ENCODE measurements at places on chromosomes 6 and 20. TPM values are rescaled to one million over a fixed set of nuclear protein-coding genes. Genes with fewer than 3 reads are reported as not detected.

DNA sequence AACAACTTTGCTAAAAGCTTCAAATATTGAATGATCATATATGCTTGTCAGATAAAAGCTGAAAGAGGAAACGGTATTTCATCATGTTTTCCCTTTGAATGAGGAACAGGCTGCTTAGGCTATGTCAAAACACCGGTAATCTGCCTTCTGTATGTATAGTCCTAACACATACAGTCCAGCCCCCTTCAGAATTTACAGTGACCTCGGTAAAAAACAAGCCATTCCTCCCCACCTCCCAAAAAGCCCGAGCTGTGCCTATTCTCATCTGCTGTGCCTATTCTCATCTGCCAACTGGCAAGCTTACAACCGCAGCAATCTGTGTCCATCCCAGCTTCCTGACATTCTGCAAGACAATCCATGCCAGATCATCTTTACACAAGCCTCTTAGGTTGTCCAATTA lies 26.8 kb upstream of the UBE2J1 start:
- DNase-seq, result no peak

The BANF2 gene
- total RNA-seq, result not detected

GRCh38 chr20:56626367-56627121 lies 2.6 kb upstream of the TFAP2C start:
- DNase-seq, result no peak

DNA sequence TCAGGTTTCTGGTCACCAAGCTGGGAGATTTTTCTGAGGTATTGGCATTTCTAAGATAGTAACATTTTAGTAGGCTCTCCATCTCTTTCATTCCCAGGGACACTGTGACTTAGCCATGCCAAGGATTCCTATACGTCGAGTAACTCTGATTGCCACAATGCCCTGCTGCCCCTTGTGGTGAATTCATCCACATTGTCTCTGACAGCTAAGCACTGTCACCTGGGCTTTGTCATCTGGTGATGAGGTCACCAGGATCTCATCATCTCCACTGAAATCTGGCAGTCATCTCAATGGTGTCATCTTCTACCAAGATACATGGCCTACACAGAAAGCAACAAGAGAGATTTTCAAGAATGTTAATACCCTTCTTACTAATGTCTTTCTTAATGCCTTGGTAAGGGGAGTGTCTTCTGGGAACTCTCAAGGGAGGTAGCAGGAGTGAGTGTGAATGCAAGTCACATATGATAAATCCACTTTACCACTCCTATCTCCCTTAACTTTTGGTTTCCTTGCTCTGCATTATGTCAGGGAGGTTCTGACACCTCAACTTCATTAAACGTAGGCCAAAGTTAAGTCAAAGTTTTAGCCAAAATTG lies 246.7 kb downstream of the CD109 start:
- no peak for DNase-seq

GRCh38 chr6:109506841-109507240 lies 23.8 kb upstream of the ZBTB24 start:
- no peak for DNase-seq

DNA sequence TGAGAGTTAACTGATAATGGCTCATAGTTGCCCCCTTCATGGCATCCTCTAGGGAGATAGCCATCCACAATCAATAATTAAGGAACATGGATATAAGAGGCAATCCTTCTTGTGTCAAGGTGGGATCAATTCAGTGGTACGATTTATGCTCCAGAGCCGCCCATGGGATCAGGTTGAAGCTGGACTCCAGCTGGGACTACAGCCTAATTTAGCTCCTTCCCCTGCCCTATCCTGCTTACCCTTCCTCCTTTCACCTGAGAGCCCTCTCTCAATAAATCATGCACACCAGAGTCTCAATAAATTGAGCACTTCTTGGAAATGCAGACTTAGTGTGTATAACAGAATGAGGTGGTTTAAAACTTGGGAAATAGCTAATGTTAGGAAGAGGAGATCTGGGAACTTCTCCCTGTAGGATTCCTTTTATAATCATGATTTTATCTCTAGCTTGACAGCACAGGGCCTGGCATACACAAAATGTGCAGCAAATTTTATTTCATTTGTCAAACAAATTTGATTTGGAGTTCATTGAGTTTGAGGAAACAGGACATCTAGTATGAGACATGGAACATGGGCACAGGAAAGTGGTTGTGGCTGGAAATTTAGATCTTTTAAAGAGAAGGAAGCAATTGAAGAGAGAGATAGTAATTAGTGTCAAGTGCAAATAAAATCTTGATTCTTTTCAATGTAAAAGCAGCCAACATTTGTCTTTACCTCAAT lies 28.6 kb upstream of the OGFRL1 start:
- no peak for DNase-seq

DNA sequence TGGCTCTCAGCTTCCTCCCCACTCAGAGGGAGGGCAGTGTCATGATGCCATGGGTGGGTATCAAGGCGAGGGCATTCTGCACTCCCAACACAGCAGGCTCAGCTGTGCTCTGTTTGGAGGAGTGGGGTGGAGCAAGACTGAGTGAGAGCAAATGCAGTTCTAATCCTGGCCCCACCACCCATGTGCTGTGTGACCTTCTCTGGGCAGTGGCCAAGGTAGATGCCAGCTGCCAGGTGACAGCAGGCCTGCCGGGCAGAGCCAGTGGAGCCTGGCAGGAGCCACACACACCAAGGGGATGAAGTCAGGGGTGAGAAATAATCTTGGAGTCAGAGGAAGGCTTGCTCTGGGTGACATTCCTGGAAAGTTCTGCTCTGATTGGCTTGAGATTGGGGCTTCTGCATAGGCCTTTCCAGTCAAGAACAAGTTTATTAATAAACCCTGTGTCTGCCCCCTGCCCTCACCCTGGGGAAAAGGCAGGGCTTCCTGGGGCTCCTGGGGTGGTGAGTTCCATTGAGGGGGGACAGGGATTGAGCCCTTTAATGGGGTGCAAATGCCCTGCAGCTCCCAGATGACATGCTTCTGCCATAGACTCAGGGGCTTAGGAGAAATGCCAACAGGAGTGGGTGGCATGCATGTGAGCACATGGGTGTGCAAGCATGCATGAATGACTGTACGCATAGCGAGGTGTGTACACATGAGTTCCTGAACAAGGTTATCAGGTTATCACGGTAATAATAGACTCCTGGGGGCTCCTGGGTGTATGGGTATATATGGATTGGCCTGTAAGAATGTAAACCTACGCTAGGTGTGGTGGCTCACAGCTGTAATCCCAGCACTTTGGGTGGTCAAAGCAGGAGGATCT lies 134.2 kb downstream of the MRPL14 start:
- DNase-seq, result no peak

- DNase-seq, result no peak
Measured at GRCh38 chr20:14918976-14919375, 581.6 kb upstream of the FLRT3 start.

DNA sequence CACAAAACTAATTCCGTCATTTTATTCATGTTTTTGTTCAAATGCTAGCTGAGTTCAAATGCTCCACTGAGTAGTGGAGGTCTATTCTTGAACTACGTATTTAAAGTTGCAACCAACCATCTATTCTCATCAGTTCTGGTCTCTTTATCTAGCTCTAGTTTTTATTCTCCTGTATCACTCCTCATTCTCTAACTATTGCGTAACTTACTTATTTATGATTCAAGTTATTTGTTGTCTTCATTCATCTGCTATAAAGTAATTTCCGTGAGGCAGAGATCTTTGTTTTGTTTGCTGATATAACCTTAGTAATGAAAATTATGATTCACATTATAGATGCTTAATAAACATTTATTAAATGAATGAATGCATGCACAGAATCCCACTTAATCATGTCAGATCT lies 221.6 kb upstream of the ASCC3 start:
- no peak for DNase-seq

DNA sequence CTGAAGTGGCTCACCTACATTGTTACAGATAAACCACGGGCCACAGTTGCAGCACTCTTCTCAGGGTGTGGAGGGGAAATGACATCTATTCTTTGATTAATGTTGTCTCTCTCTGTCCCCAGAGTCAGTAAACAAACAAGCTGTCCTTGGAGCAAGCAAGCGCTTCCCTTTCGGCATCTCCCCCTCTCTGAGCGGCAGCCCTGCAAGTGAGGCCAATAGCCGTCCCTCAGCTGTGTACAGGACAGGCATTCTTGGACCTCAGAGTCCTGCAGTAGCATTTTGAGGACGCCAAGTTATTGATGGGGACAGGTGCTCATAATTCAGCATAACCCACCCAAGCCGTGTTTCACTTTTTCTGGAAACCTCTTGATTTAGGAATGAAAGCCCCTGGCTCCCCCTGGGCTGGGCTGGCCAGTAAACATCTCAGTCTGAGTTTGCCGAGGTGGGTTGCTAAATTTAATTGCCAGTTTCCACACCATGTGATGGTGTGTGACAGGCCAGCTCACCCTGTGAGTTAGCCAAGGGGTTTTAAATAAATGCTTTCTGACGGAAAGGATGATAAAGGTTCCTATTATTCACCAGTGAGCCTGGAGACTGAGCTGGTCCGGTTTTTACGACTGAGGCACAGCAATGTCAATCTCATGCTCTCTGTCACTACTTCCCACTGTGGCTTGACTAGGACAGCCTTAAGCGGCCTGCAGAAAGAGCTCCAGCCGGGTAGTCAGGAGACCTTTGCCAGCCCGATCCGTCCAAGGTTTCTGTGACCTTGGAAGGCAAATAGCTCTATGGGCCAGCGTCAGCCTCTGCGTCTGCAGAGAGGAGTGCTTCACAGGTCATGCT lies 214.8 kb upstream of the RREB1 start:
- no peak for DNase-seq

- no peak for DNase-seq
Measured at GRCh38 chr6:26232306-26232939, 132.6 kb upstream of the BTN3A2 start.

GRCh38 chr6:34950849-34951248 lies 61.8 kb downstream of the ANKS1A start:
- no peak for DNase-seq

The PAK5 gene
- not detected for total RNA-seq

GRCh38 chr6:157585274-157586087 lies 204.5 kb downstream of the ZDHHC14 start:
- no peak for DNase-seq

DNA sequence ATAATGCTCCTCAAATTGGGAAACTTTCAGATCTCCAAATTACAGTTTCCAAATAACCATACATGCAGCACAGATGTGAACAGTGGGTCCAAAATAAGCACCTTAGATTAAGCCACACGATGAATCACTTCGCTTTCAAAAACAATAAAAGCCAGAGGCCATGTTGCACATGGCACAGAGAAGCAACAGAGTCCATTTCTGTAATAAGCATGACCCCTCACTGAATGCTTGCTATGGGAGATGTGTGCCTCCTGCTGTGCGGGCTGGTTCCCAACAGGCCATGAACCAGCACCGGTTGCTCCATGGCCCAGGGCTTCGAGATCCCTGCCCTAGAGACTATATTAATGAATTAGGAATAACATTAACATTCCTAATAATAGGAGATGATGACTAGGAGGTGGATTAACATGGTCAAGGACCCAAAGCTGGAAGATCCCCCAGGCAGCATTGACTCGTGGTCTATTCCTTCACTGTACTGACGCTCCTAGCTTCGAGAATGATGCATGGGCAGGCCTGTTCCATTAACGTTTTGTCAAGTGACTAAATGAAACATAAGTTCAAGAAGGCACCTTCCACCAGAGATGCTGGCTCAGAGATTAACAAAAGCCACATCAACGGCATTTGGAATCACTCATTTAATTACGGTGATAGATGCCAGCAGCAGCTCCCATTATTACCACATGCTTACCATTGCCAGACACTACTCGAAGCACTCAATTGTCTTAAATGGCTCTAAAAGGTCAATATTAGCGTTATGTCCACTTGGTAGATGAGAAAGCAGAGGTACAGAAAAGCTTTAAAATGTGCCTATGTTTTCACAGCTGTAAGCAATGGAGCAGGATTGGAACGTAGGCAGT lies 470.6 kb upstream of the AGPAT4 start:
- no peak for DNase-seq

GRCh38 chr6:3293271-3294155 lies 34.8 kb downstream of the PSMG4 start:
- DNase-seq, result no peak

DNA sequence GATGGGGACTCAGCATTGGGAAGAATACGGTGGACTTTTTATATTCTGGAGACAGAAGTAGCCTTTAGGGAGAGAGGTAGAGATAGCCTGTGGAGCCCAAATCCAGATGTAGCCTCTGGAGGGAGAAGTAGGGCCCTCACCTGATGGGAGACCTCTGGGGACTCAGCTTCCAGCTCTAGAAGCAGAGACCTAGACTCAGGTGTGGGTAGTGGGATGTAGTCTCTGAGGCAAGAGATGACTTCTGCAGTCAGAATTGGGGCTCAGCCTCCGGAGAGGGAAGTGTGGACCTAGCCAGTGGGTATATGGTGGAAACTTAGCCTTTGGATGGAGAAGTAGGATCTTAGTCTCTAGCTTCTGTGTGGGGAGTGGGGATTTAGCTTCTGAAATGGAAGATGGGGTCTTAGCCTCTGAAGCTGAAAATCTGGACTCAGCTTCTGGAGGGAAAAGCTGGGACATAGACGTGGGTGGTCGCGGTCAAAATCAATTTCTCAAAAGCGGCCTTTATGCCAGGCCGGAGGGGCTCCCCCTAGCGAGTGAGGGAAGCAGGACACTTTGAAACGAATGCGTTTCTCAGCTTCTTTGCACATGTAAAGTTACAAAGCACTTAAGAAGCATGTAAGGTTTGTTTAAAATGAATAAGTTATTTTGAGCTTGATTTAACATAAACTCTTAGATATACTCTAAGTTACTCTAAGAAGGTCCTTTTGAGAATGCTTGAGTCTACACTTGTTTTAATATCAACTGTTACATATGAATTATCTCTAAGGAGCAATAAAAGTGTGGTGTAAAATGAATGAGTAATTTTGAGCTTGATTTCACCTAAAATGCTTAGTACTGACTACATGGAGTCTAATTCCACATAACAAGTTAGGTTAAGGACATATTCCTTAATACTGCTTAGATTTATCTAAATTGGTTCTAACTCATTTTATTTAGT lies 12.9 kb upstream of the ZNF343 start:
- DNase-seq, result no peak

DNA sequence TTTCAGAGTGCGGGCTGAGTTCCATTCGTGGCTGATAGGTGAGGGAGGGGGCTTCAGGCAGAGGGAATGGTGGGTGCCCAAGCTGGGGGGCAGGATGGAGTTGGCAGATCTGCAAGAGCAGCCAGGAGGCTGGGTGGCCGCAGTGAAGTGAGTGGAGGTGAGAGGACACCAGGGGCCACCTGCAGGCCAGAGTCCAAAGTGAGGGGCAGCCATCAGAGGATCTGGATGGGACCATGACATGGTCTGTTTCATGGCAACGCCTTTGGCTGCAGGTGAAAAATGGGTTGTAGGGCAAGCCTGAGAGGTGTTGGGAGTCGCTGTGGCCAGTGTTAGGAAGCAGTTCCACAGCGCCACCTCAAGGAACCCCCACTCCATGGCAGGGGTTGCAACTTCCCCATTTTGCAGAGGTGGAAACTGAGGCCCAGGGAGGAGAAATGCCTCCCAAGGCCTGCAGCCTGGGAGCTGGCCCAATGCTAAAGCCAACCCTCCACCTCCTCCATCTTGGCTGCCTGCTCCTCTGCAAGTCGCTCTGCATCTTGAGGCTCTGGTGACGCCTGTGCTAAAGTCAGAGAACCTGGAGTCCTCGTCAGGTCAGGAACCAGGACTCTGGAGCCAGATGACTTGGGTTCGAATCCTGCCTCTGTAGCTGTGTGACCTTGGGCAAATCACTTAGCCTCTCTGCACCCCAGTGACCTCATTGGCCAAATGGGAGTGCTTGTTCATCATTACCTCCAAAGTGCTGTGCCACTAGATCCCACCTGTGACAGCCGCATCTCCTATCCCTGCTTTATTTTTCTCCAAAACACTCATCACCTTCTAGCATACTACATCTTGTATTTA lies 153.8 kb downstream of the CEBPB start:
- DNase-seq, result no peak

- no peak for DNase-seq
Measured at GRCh38 chr20:10921491-10922010, 247.8 kb upstream of the JAG1 start.

The PRDM1 gene
- 1.5 TPM for total RNA-seq

The BPIFB2 gene
- total RNA-seq, result not detected
